T-helper 2 cell (primary cell): ENCODE measurements at places on chromosomes 4 and X.

GRCh38 chr4:74374561-74375327 lies 9.8 kb downstream of the EREG start:
- DNase-seq: no peak

DNA sequence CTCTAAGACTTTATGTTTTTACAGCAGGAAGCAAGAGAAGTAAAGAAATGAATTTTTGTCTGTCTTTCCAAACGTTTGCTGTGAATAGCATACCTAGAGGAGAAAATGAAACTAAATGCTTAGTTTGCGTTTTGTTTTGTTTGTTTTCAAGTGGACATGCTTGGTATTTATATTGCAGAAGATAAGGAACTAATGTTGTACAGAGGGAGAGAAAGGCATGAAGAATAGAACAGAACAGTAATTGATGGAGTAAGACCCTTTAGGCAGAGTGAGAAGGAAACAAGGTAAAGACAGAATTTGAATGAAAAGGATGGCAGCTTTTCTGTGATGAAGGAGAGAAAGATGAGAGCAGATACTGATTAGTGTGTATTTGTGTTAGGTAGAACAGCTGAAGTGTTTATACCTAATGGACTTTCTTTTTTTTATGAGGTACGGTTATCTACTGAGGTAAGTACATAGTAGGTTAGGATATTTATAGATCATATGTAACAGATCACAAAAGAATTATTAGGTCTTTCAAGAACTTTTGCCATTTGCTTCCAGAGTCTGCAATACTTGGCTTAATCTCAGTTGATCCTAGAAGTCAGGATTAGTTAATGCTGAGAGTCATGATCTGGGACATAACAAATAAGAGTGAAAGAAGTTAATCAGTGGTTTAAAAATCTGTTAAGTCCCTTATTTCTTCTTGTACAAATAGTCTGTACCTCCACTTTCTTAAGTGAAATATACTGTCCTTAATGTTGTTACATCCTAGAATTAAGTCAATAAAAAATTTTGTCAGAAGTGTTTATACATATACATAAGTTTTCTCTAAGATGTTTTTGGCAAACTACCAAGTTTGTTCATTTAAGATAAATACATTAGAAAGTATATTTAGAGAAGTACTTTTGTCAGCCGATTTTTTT lies 36.8 kb downstream of the FABP2 start:
- DNase-seq: no peak

DNA sequence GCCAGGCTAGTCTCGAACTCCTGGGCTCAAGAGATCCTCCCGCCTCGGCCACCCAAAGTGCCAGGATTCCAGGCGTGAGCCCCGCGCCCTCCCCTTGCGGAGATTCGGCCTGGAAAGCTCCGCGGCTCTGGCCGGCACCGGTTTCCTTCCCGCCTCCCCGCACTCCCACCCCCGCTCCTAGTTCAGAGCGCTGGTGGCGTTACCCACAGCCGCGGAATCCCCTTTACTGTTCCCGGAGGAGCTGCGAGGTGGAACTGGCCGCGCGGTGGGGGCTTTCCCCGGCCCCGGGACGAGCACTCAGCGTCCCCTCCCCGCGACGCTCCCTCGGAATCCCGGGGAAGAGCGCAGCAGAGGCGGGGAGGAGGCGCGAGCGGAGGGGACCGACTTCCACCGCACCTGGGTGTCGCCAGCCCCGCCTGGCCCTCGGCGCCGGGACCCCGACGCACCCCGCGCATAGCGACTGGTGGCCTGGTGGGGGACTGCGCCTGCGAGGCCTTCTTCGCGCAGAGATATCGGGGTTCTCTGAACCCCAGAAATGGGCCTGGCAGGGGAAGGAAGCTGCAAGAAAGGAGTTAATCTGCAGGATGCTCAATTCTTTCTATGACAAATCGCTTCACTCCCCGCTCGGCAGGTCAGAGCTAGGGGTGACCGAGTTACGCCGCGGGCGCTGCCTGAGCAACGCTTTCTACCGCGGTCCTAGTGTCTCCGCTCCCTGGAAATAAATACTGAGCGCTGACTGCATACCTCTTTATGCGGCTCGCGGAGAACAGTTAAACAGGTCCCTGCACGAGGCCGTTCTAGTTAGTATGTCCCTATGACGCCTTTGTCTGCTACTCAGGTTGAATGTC lies 14.6 kb upstream of the SLC25A4 start:
- DNase-seq: peak; percentile 17

DNA sequence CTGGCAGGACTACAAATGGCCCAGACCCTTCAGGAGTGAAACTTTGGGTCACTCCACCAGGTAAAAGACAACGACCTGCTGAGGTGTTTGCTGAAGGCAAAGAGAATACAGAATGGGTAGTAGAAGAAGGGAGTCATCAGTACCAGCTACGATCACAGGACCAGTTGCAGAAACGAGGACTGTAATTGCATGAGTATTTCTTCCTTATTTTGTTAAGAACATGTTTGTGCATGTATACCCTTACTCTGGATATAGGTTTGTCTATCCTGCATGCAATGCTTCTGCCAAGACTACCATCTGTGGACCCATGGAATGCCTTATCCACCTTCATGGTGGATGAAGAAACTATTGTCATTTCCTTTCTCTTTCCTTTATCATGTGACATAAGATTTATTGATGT lies 48.1 kb upstream of the BCLAF3 start:
- no peak for DNase-seq

DNA sequence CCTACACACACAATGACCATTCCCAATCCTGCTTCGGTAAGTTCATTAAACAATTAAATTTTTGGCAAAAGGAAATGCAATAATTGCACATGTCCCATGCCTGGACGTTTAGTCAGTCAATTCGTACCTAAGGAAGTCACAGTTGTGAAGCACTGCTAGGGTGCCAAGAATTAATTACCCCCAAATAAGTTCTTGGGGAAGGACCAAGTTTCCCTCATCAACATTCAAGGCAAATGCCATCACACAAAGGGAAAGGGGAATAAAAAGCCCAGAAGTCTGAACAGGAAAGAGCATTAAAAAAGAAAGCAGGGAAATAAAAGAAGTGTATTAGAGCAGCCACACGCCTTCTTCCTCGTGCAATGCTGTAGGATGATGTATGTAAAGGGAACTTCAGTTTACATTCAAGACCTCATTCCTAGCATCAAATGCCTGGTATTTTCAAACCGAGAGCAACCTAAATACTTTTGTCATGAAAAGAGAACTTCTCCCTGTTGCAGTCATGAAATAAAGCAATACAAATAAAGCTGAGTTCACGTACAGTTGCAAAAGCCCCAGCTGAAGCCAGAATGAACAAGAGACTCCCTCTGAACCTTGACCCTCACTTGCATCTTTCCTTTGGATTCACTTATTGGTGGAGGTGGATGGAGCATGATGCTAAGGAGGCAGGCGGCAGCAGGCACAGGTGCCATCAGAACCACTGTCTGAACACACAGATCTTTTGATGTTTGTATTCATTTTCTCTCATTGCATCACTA lies 124.0 kb upstream of the PPARGC1A start:
- no peak for DNase-seq

GRCh38 chr4:100016191-100016590 lies 66.1 kb upstream of the H2AZ1 start:
- no peak for DNase-seq

- DNase-seq: no peak
These were observed 185.6 kb upstream of the BANK1 start for GRCh38 chr4:101604976-101605375.

GRCh38 chrX:68936608-68937007 lies 107.8 kb downstream of the EFNB1 start:
- DNase-seq: no peak

- DNase-seq: no peak
These were observed 36.9 kb downstream of the SORBS2 start for GRCh38 chr4:185774845-185775680.

- no peak for DNase-seq
These were observed 243.0 kb downstream of the IDS start for GRCh38 chrX:149262086-149262485.
